ENCODE measurements at places on chromosomes 4 and X.

GRCh38 chrX:134949271-134949670, 41.5 kb upstream of the SMIM10 start:
- DNase-seq = no peak

GRCh38 chr4:42348247-42348646, 49.0 kb upstream of the SHISA3 start:
- no peak for DNase-seq

DNA sequence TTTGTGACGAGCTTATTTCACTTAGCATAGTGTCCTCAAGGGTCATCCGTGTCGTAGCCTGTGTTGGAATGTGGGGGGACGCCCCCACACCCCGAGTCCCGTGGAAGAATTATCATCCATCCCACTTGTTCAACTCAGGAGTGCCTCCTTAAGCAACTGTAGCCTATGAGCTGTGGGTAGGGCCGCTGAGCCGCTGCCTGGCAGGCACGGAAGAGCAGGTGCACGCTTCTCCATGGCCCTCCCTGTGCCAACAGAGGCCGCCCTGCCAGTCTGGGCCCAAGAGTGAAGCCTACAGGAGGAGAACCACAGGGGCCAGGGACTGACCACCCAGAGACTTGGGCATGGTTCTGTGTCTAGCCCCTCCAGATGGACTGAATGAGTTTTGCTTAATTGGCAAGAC, 2.3 kb upstream of the RGS12 start:
- DNase-seq = no peak

DNA sequence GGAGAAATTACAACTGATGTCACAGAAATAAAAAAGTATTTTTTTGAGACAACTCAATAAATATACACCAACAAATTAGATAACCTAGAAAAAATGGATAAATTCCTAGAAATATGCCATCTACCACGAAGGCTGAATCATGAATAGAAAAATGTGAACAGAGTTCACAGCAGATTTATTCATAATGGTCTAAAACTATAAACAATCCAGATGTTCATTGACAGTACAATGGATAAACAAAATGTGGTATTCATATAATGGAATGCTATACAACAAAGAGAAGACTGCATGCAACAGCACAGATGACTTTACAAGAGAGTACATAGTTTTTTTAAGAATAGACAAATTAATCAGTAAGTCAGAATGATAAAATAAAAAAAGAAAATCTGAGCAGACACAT, 55.2 kb downstream of the CLOCK start:
- no peak for DNase-seq

GRCh38 chr4:155639704-155640523, 26.7 kb upstream of the GUCY1A1 start:
- no peak for DNase-seq

DNA sequence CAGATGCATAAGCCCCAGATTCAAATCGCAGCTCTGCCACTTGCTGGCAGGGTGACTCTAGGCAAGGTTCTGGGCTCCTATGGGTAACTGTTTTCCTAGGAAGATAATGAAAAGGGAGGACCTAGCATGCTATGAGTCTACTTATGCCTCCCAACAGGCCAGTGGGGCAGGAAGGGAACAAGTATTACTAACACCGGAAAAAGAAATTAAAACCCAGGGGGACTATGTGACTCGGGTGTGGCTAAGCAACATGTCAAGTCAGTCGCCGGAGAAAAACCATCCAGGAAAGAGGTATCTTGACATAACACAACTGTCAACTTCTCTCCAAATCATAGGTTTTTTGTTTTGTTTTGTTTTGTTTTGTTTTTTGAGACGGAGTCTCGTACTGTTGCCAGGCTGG, 45.5 kb upstream of the RBPJ start:
- DNase-seq = no peak

DNA sequence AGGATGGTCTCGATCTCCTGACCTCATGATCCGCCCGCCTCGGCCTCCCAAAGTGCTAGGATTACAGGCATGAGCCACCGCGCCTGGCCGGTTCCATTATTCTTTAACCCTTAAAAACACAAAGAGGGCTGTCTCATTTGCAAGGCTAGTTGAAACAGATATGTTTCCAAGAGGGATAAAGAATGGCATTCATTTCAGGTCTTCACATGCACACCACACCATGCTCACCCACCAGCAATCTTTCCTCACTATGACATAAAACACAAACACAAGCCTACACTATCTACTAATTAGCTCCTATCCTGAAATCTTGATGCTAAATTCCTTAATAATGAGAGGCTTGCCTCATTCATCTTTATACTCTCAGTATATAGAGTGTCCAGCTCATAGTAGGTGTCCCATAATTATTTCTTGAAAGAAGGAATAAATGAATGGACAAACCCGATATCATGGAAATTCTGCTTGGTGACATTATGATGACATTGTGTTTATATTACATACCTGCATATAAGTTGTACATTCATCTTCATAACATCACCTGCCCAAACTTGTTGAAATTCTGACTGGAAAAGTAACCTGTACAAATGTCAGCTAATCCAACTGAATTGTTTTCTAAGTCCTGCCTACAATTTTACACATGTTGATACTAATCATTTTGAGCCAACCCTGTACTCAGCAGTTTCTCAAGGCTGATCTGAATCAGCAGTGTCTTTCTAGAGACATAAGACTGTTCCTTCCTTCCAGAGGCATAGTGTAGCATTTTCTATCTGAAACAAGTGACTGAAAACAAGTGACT, 408.5 kb downstream of the KLHL13 start:
- DNase-seq = no peak

DNA sequence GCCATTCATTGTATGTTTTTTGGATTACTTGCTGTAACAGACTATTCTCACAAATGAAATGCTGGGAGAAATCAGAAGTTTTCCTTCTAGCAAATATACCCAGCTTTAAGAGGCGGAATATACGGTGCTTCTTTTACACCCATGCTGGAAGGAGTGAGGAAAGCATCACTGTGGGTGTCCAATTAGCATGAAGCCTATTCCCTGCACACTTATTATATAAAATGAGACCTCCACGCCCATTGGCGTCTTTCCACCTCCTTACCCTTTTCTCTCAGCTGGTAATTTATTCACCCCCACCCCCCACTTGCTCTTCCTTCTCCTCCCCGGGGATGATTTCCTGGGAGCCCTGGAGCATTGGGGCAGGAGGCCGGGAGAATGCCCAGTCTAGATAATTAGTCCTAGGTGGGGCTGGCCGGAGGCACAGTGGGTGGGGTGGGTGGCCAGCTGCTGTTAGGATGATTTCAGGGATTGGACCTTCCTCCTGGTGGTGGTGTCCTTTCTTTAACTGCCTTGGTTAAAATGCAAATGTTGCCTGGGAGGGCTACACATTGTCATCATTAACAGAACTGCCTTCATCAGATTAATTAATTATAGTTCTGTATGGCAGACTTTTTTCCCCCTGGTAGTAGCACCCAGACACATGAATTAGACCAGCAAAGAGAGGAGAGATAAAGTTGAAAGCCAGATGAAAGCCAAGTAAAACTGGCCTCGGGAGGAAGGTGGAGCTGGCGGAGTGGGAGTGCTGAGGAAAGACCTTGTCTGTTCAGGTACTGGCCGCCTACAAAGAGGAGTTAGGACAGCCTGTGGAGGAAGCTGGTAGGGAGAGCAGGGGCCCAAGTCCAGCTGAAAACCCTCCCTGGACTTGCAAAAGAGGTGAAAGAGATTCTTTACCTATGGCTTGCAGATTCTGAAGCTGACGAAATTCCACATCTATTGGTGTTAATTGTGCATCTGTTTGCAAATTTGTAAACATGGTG, 11.4 kb downstream of the SHROOM2 start:
- no peak for DNase-seq

DNA sequence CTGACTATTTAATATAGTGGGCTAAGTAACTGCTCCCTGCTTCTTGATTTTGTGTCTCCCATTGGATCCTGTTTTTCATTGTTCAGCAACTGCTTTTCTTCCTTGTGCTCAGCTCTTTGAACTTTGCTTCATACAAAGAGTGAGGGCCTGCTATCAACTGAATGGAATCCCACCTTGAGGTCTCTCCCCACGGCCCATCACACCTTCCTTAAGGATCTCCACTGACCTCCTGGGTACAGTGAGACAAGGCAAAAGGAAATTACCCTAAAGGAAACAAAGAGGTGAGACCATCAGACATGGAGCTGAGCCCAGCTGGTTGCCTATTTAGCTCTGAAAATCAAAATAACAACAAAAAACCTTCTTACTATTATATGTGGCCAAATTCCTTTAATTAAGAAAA, 91.3 kb upstream of the RPL34 start:
- DNase-seq = no peak
